ENCODE measurements at places on chromosomes 12 and 14. TPM values are rescaled to one million over a fixed set of nuclear protein-coding genes. Genes with fewer than 3 reads are reported as not detected.

The BIN2 gene
- total RNA-seq = 2.1 TPM

The CCDC38 gene
- total RNA-seq = not detected

The INHBC gene
- total RNA-seq = not detected

The SLC5A8 gene
- not detected for total RNA-seq

The BAZ1A gene
- 11.8 TPM for total RNA-seq

The C12orf54 gene
- not detected for total RNA-seq

The MANSC4 gene
- not detected for total RNA-seq

The FAR2 gene
- total RNA-seq = 10.0 TPM

The ADSS1 gene
- 113 TPM for total RNA-seq

The C1S gene
- 114 TPM for total RNA-seq

The KCNC2 gene
- total RNA-seq = not detected

The ARID2 gene
- 13.7 TPM for total RNA-seq

The MBD6 gene
- 14.4 TPM for total RNA-seq

The TAC3 gene
- total RNA-seq = not detected

The MYL2 gene
- 227 TPM for total RNA-seq

The AEBP2 gene
- 14.2 TPM for total RNA-seq

The KRT7 gene
- 14.7 TPM for total RNA-seq

The MSRB3 gene
- 108 TPM for total RNA-seq

The SLC25A47 gene
- total RNA-seq = not detected

The EGLN3 gene
- 122 TPM for total RNA-seq

The GPR84 gene
- total RNA-seq = not detected

The ITGB7 gene
- 0.47 TPM for total RNA-seq

The PRKAB1 gene
- total RNA-seq = 10.9 TPM

The ERP27 gene
- total RNA-seq = 0.70 TPM

The RTN1 gene
- total RNA-seq = 2.7 TPM

The CLEC2B gene
- total RNA-seq = 3.9 TPM

The LHX5 gene
- total RNA-seq = not detected

The RNASE3 gene
- total RNA-seq = not detected

The ADAM20 gene
- total RNA-seq = 0.43 TPM

The PTPRO gene
- total RNA-seq = 0.30 TPM

The BLTP3B gene
- 19.0 TPM for total RNA-seq

The ALG10 gene
- total RNA-seq = 4.9 TPM

The PLEKHG7 gene
- not detected for total RNA-seq

The DIABLO gene
- total RNA-seq = 36.9 TPM

The TAS2R14 gene
- 0.39 TPM for total RNA-seq

The TIGAR gene
- total RNA-seq = 3.7 TPM

The NPAS3 gene
- total RNA-seq = 0.67 TPM

The ZNF891 gene
- 1.1 TPM for total RNA-seq

The ADCY6 gene
- total RNA-seq = 81.6 TPM

The ANKRD52 gene
- 12.4 TPM for total RNA-seq

The CRY1 gene
- 23.7 TPM for total RNA-seq

Data from right atrium auricular region (tissue), 2 donors.